ENCODE measurements at places on chromosomes 4 and X.

DNA sequence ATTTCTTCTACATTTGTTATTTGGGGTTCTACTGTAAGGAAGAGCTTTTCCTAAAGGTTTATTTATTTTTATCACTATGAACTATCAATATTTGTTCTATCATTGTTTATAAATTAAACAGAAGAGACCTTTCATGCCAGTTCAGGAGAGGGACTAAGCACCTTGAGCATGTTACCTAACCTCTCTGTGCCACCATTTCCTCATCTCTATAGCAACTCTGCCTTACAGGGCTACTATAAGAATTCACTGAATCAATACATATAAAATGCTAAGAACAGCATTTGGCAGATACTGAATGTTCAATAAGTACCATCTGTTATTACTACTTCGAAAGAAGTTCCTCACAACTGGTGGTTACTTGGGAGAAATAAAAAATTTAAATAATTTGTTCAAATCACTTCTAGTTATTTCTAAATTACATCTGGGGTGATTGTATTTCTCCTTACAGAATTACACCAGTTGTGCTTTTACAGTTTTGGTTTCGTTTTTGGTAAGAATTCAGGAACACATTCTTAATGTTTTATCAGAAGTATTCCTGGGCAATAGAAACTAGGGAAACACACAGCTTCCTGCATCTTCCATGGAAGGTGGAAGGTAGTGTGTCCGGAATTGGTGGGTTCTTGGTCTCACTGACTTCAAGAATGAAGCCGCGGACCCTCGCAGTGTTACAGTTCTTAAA is 32.9 kb downstream of the EREG start:
- DNase-seq = no peak

DNA sequence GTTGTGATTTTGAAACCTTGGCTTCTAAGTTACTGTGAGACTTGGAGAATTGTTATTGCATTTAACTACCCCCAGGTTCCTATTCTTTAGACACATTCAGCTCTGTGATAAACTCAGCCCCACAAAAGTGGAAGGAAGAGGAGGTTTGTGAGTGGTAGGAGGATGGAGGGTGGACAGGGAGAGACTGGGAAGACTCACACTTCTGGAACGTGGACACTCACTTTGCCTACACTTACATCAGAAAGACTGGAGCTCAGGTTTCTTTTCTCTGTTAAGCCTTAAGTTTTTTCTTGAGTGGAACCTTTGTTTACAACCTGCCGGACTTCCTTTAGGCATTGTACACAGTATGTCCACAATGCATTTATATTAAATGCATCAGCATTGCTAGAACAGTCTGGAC is 99.0 kb downstream of the AREG start:
- DNase-seq = no peak

DNA sequence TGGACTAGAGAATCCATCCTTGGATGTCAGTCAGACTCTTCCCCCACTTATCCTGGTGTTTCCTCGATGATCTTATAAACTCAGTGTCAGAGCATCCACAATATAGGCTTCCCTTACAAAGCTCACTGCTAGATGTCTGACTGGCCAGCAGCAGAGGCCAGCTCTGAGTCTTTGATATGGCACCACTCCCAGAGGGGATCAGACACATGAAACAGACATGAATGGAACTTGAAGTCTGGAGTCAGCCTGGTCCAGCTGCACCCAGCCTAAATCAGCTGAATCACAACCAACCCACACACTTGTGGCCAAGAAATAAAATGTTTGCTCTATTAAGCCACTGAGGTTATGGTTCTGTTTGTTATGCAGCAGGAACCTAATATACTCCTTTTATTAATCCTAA is 129.6 kb upstream of the MED14 start:
- DNase-seq = no peak

GRCh38 chr4:53763813-53764597 is 172.7 kb upstream of the LNX1 start:
- no peak for DNase-seq

DNA sequence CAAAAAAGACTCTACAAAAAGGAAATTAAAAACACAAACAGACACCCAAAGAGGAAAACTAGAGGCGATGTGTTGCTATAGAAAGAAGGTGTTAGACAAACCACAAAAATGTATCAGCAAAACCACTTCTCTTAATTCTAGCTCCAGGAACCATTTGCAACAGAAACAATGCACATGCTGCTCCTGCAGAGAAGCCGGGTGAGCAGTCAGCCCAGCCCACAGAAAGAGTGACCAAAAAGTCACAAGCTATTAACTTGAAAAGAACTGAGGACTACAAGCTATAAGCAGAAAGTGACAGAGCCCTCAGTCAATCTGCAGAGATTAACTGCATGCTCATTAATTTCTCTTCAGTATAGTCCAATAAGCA is 96.2 kb upstream of the KLHL13 start:
- peak; percentile 58 for DNase-seq
